Temporal lobe (tissue), 4 donors: ENCODE measurements at places on chromosomes 11 and 22. TPM values are rescaled to one million over a fixed set of nuclear protein-coding genes. Genes with fewer than 3 reads are reported as not detected.

OR4D5 gene
- not detected for total RNA-seq

APOA1 gene
- 0.49 TPM for total RNA-seq

NPAT gene
- 24.3 TPM for total RNA-seq

OR6T1 gene
- total RNA-seq, result not detected

ZNF70 gene
- total RNA-seq, result 4.4 TPM

OR10G8 gene
- total RNA-seq, result not detected
